Activated T-helper 1 cell treated with Interleukin-2 at 50 U/mL for 16 hours (primary cell): ENCODE measurements at places on chromosomes 5 and 9.
A peak's percentile ranks its signal among the peaks of the same experiment; 100 is the strongest.

DNA sequence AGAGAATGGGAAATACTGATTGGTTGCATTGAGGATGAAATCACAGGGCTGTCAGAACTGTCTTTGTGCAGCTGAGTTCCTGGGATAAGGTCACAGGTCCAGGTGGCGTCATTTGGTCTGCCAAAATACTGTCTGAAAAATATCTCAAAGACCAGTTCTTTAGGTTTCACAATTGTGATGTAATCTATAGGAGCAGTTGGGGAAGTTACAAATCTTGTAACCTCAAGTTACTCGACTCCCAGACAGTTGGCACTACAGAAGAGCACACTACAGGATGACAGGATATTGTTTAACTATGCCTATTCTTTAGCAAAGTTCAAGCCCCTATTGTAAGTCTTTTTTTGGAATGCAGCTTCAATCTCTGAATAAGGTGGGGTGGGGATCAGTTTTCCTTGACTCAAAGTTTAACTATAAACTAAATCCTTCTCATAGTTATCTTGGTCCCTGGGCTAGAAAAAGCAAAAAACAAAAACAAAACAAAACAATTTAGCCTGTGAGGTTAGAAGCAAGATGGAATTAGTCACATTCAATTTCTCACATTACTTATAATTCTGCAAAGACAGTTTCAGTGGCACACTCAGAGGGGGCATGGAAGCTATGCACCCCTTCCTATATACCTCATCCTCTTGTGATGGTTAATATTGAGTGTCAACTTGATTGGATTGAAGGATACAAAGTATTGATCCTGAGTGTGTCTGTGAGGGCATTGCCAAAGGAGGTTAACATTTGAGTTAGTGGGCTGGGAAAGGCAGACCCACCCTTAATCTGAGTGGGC is 276.0 kb downstream of the AUH start:
- DNase-seq: no peak

- no peak for DNase-seq
Measured at GRCh38 chr5:58266402-58266801, 193.5 kb downstream of the PLK2 start.

DNA sequence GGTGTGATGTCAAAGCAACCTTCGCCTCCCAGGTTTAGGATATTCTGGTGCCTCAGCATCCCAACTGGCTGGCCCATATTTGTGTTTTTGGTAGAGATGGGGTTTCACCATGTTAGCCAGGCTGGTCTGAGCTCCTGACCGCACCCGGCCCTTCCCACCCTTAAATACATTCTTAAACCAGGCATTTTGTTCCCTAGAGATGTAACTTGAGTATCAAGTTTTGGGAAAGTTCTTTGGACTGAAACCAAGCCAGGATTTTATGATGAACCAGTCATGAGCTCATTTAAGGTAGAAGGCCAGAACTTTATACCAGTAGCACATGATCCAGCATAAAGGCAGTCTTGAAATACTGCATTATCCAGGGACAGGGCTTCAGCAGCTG is 3.5 kb downstream of the RPL7A start:
- no peak for DNase-seq

- peak; percentile 24 for DNase-seq
Measured at GRCh38 chr5:150789943-150790611, 11.5 kb downstream of the SMIM3 start.

DNA sequence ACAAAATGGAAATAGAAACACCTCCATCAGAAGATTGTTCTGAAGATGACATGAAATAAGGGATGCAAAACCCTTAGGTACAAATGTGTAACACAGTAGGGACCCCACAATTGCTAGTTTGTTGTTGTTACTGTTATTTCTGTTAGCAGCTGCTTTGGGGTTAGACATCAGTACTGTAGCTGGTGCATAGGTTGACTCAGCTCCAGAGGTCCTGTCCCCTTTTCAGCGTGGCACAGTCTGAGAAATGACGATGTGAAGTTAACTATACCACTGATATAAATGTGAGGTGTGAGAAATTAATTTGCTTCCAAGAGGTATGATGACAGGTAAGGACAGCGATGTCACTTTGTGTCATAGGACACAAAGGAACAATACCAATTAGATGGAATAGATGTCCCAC is 384.6 kb upstream of the KLF4 start:
- no peak for DNase-seq

DNA sequence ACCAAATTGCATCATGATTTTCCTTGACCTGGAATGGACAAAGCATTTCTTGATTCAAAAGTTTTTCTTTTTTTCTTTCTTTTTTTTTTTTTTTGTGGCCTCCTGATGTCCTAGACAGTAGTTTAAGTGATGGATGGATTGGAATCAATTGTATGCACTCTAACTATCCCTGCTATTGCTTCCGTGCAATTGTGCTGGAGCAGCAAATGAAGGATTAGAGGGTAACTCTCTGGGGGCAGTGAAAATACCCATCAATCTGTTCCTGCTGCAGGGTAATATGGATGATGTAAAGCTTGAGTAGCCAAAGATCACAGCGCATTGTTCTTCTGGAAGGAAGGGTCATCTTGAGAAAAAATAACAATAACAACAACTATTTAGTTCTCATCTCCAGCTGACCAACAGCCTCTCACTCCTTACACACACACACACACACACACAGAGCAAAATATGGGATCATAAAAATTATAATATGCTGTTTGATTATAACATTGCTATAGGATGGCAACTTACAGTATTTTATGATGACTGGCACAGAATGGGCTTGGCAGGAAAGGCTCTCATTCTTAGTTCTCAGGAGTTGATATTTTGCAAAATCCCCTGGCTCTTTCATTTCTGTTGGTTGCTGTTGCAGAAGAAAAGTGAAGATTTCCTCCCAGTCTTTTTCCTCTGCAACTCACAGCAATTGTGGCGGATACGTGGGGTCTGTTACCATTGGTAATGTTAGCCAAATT is 160.9 kb upstream of the DMAC1 start:
- DNase-seq: no peak

GRCh38 chr9:116450378-116451139 is 236.5 kb upstream of the TRIM32 start:
- DNase-seq: no peak

DNA sequence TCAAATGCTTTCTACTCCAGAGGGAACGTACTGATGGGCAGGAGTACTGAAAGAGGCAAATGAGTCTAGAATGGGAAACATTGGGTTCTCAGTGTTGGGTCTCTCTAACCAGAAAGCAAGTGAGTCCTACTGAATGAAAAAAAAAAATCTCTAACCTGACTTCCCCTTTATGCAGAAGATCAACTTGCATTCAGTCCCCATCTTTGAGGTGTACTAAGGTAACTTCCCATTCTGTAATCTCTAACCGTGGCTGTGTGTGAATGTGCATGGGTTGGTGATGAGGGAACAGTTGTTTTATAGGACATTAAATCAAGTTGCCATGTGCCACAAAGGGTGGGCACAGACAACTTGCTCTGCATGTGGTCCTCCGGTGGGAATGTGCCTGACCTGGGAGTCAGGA is 264.6 kb upstream of the CLINT1 start:
- DNase-seq: no peak

- DNase-seq: no peak
Measured at GRCh38 chr9:34898846-34899245, 59.2 kb upstream of the PHF24 start.

GRCh38 chr5:63963080-63963735 is 963 bp upstream of the HTR1A start:
- DNase-seq: no peak

DNA sequence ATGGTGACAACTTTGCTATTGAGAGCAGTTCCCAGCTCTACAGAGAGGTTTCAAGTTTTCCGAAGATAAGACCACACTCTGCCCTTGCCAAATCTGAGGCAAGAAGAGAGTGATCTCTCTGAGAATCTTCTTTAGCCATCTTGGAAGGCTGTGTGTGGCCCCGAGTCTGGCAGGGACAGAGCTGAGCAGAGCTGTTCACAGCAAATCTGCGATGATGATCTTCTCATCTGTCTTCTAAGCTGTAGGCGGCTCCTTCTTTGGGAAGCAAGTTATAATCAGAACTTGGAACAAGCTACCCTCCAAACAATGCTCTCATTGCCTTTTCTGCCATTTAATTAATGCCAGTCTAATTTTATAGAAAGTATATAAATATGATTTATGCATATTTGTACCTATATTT is 379.0 kb upstream of the MEF2C start:
- DNase-seq: no peak

DNA sequence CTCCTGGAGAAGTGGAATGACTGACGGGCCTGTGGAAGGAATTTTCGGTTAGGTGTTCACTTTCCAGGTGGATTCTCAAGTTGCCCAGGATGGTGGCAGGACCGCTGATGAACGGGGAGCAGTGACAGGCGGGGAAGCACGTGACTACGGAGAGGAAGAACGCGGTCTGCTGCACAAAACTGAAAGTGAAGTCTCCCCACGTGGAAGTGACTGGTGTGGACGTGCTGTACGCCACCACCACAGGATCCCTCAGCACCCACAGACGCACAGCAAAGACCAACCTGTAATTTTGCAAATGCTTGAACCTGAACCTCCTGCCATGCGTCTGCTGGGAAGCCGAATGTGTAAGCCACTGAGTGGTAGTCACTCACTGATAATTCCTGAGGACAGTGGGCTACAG is 51.4 kb downstream of the RNF130 start:
- no peak for DNase-seq

DNA sequence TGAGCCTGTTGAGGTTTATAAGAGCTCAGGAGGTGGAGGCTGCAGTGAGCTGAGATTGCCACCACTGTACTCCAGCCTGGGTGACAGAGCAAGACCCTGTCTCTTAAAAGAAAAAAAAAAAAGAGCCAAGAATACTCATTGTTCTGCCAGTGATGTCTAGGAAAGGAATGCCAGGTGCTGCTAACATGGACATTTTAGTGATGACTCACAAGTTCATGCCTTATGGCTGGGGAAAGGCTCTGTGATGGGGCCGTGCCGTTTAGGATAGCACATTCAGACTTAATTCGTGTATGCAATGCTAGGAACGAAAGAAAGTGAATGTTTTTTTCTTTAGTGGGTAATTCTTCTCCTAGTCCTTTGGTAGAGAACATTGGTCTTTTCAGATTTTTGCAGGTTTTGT is 134.2 kb downstream of the ARHGAP26 start:
- no peak for DNase-seq

DNA sequence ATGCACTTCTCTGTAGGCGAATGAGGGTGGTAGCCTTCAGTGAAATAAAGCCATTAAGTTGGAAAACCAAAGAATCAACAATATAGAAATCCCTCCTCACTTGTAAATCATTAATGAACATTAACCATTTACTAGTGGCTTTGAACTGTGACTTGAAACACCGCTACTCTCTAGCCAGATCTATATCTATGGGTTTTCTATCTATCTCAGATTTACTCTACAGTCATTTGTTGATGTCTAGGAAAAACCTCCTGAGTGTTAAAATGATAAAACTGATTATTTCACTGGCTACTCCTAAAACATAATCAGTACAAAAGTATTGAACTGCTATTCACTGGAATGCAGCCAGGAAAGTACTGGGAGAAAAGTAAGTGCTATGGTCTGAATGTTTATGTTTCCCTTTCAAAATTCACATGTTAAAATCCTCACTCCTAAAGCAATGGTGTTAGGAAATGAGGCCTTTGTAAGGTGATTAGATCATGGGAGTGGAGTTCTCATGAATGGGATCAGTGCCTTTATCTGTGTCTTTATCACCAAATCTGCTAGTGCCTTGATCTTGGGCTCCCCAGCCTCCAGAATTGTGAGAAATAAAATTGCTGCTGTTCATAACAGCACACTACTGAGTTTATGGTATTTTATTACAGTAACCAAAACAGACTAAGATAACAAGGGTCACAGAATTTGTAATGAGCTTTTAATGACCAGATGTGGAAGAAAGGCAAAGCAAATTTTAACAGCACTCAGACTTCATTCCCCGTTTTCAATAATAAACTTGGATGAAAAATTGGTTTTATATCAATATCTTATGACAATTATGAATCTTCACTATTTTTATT is 8.6 kb upstream of the OXCT1 start:
- no peak for DNase-seq

- no peak for DNase-seq
Measured at GRCh38 chr9:89502038-89502601, 4.2 kb upstream of the SEMA4D start.

GRCh38 chr9:134377976-134378375 is 51.7 kb downstream of the RXRA start:
- DNase-seq: no peak

- DNase-seq: no peak
Measured at GRCh38 chr5:38613992-38614836, 57.8 kb upstream of the LIFR start.

DNA sequence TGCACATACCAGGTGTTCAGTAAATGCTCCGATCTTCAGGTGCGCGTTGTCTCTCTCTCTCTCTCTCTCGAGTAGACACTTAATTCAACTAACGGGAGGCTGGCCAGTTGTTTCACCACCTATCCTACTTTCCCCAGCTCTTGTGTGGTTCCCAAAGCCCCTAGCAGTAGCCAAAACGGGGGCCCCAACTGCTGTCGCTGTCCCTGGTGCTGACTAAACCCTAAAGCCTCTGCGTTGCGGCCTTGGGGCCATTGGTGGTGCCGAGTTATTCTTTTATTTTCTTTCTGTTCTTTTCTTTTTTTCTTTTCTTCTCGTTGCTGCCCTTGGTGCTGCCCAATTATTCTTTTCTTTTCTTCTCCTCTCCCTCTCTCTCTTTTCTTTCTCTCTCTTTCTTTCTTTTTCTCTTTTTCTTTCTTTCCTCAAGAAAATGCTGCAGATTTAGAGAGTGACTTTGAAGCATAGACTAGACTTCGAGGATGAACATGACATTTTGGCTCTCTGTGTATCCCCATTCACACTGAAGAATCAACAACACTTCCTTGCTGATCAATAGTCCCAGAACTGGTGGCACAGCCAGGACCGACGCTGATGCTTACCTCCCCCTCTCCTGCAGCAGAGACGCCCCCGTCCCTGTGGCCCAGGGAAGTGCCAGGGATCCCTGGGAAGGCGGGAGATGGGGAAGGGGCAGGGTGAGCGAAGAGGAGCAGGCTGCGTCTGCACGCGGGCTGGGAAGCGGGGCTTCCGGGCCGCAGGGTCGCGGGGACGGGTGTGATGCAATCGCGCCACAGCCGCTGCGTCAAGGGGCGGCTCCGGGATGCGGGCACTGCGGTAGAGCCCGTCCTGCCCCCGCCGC is at the start of gene FBLL1:
TSS of gene FBLL1 (plus strand) at position 785 of the 853 bp plus-strand sequence. CDS start 200 bp downstream, outside the sequence.
- DNase-seq: no peak
